ENCODE measurements at places on chromosomes 16 and 17.

DNA sequence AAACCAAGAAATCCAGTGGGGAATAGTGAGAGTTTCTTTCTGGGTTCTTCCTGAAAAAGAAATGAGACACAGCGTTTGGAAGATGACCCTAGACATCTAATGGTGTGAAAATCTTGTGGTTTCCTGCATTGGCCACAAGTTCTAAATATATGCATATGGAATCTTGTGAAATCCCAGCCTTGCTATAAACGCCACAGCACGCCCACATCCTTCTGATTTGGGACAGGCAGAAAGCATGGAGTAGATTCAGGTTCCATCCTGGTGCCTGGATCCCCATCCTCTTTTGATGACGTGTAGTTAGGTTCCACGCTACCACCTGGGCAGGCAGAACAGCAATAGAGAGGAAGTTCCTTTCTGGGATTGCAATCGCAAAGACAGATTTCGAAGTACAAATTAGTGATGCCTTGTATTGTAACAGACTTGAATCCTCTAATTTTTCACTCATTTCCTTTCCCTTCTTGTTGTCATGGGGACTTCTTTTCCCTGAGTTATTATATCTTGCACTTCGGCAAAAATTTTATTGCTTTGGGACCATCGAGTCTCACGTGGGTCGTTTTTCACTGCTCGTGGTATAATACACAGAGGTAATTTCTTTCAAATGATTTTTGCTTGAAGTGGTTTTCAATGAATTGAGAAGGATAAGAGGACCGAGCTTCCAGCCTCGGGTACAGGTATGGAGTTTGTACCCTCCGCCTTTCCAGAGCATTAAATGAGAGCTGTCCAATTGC, 37.6 kb downstream of the HS3ST4 start:
- no peak for DNase-seq

GRCh38 chr17:1019451-1019850, 22.5 kb downstream of the TIMM22 start:
- DNase-seq = no peak

DNA sequence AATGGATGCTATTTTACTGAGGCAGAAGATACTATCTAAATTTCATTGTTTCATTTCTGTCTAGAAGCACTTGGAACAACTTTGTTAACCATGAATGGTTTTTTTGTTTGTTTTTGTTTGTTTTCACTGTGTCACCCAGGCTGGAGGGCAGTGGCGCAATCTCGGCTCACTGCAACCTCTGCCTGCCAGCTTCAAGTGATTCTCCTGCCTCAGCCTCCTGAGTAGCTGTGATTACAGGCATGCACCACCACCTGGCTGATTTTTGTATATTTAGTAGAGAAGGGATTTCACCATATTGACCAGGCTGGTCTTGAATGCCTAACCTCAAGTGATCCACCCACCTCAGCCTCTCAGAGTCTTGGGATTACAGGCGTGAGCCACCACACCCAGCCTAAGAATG, 40.5 kb downstream of the ABHD15 start:
- no peak for DNase-seq

GRCh38 chr17:1992541-1992940, 32.6 kb downstream of the RTN4RL1 start:
- no peak for DNase-seq

DNA sequence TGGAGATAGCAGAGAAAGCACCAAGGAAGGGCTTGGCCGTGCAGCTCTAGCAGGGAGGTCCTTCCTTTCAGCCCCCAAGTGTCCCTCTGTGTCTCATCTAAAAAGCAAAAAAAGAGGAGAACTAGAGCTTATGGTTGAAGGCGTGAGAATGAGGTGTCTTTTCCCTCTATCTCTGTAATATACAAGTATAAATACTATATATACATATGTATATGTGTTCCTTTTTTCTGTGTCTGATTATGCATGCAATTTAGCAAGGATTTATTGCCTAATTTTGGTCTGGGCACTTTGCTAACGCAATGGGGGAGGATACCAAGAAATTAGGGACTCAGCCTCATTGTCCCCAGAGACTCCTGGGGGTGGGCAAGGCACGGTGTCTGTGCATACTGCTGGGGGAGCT, 90.2 kb upstream of the CCL2 start:
- no peak for DNase-seq

- no peak for DNase-seq
Observed at GRCh38 chr16:3198334-3199072, 10.5 kb downstream of the OR1F1 start.

Data from GM10248 (cell line).